ENCODE measurements at places on chromosomes 6 and 20.

DNA sequence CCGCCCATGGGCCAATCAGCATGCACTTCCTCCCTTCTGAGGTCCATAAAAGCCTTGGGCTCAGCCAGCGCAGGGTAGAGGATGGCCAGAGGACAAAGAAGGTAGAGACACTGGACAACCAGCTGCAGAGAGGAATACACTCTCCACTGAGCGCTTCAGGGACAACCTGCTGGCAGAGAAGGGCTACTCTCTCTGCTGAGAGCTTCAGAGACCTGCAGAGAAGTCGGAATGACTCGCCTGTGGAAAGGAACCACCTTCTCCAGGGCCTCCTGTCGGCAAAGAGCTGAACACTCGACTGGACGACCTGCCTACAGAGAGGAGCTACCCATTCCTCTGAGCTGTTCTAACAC is 31.4 kb upstream of the SLA2 start:
- DNase-seq, result no peak

DNA sequence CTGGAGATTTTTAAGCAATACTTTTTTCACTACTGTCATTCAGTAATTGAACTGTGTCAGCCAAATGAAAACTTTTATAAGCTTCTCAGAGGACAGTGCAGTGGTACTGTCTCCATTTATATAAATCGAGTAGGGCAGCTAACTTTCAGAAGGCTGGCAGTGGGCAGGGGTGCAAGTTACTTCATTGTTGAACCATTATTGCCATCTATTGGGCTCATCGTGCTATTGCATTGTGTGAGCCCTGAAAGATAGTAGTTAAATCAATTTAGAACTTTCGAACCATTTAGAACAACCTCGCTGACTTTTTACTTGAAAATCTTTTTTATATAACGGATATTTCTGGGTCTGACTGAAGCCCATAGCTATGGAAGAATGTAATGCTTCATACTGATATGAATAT is 347.8 kb upstream of the PLCB4 start:
- DNase-seq, result no peak

GRCh38 chr20:52540509-52540908 is 348.9 kb upstream of the ZFP64 start:
- DNase-seq, result no peak

- DNase-seq, result no peak
Observed at GRCh38 chr6:133756078-133756695, 132.7 kb upstream of the TCF21 start.

DNA sequence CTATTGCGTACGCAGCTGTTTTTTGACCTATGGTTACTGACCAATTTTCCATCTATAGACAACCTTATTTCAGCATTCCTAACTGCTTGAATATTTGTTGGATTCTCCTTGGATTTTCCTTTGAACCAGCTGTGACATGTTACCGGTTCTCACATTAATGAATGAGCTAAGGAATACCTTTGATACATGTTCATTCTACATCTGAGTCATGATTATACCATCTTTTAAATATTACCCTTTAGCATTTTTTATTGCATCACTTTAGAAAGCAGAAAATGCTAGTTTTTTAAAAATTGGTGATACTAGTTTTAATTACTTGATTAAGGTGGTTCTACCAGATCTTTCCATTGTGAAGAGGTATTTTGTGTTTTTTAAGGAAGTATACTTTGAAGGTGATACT is 1.9 kb upstream of the IGF2R start:
- no peak for DNase-seq

GRCh38 chr6:137638926-137639706 is 144.9 kb upstream of the OLIG3 start:
- no peak for DNase-seq

DNA sequence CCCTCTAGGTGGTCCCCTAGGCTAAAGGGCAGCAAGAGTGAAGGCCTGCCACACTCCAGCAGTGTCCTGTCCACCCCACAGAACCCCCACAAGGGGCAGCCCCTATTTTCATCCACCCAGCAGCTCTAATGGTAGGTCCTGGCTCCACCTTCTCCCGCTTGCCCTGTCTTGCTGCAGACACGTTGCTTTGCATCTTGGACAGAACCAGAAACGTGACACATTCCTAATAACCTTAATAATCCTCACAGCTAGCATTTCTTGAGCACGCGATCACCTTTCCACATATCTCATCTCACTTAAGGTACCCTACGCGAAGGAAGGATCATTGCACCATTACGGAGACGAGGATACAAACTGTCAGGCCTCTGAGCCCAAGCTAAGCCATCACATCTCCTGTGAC is 11.7 kb upstream of the SLC22A23 start:
- DNase-seq, result no peak

DNA sequence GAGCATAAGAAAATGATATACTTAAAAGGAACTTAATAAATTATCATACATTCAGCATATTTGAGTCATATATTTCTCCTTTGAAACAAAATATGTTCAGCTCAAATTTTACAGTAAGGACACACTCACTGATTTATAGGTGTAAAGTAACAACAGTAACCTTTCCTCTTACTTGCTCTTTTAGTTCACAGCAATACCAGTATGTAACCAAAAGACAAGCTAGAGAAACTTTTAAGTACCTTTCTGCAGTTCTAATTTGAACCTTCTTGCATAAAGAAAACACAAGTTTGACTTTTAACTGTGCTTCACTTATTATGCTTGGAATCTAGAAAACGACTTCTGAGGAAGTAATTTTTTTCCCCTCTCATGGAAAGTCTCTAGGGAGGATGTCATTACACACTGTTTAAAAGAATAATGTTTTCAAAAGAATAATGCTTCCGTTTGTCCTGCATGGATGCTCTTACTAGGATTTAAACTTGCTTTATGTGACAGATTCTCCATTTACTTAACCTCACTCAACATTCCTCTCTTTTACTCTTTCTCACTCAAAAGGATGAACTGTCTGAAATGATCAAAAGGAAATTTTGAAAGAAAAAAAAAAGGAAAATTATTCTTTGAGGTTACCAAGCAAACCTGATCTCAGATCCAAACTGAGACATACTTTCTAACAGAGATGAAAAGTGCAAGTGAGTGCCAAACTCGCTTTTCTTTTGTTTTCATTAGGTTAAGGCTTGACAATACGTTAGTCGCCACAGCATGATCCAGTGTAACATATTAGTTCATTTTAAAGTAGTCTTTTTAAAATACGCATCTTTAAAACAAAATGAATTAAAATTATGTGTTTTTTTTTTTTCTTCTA is 22.4 kb upstream of the CALHM6 start:
- DNase-seq, result no peak

DNA sequence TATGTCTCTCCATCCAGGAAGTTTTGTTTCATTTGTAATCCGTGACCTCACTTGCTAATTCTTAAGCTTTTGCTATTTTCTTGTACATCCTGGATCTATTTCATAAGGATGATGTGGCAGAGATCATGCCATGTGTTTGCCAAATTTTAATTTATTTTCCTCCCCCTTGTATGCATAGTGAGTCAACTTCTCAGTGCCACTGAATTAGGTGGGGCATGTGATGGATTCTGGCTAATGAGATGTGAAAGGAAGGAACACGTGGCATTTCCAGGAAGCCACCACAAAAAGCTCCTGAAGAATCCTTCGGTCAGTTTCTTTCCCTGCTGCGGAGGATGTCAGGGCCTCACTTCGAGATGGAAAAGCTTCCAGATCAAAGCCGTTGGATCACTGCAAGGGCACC is 86.2 kb upstream of the PRL start:
- no peak for DNase-seq

GRCh38 chr6:47535316-47536225 is 58.0 kb downstream of the CD2AP start:
- DNase-seq, result no peak

- DNase-seq, result no peak
Observed at GRCh38 chr20:5156675-5157448, 30.1 kb downstream of the CDS2 start.

- DNase-seq, result no peak
Observed at GRCh38 chr20:6611911-6612605, 155.4 kb upstream of the BMP2 start.

GRCh38 chr20:11331096-11331495 is 586.6 kb upstream of the BTBD3 start:
- no peak for DNase-seq

DNA sequence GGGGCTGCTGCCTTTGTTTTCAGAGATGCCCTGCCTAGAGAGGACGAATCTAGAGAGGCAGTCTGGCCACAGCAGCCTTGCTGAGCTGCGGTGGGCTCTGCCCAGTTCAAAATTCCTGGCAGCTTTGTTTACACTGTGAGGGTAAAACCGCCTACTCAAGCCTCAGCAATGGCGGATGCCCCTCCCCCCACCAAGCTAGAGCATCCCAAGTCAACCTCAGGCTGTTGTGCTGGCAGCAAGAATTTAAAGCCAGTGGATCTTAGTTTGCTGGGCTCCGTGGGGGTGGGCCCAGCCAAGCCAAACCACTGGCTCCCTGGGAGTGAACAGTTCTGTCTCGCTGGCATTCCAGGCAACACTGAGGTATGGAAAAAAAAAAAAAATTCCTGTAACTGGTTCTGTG is 970.9 kb downstream of the TBC1D32 start:
- no peak for DNase-seq

DNA sequence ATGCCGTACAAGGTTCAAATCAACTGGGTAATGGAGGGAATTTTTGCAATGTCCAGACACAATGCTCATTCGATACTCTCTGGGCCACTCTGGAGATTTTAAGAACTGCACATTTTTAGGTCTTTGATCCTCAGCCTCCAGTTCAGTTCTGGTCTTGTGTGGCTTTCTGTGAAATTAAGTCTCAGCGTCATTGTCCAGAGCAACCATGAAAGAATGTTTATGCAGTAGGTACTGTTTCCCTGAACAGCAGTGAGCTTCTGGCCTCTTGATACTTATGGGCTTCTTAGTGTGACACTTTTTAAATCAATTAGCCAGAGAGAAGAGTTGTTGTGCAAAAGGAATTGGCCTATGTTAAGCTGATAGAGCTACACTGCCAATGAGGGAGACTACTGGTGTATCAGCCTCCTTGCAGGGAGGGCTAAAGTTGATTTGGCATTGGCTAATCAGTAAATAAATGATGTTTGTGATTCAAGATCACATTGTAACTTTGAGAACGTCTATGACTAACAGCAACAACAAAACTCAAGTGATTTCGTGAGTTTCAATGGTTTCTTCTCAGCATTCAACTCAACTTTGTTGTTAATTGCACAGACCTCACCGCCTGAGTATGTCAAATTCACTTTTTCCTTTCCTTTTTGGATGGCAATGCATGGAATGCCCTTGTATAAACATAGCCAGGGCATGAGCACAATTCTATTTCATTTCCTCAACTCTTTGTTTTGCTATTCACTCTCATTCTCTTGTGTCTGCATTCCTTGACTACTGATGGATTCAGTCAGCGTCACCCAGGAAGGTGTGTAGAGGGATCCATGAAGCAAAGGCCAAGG is 85.1 kb downstream of the GJA1 start:
- DNase-seq, result no peak

Data from stimulated activated CD8-positive, alpha-beta memory T cell treated with anti-CD3 and anti-CD28 coated beads, Interleukin-2, amount 100 ng/mL, for 1 hour (primary cell).